ENCODE measurements at places on chromosomes 2 and 18.

- no peak for DNase-seq
Measured at GRCh38 chr2:10668402-10669012, 21.3 kb downstream of the NOL10 start.

- DNase-seq: no peak
Measured at GRCh38 chr2:62410015-62410453, 96.0 kb downstream of the TMEM17 start.

DNA sequence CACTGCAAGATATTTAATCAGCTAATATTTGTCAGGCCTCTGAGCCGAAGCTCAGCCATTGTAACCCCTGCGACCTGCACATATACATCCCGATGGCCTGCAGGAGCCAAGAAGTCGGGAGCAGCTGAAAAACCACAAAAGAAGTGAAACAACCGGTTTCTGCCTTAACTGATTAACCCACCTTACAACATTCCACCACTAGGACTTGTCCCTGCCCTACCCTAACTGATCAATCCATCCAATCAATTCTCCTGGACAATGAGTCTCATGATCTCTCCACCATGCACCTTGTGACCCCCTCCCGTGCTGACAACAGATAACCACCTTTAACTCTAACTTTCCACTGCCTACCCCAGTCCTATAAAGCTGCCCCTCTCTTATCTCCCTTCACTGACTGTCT lies 945.4 kb upstream of the GYPC start:
- DNase-seq: no peak

DNA sequence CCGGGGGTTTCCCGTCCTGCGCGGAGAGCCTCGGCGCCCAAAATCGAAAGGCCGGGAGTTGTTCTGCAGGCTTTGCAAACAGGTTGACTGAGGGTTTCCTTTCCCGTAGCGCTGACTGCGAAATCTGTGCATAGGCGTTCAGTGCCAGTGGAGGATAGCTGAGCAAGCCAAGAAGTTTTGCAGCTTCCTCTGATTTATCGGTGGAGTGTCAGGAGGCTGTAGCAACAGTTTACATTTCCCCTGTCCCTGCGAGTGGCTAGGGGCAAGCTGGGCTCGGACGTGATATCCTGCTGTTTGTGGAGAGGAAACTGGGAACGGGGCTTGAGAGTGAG lies 694 bp downstream of the THSD7B start:
- DNase-seq: no peak

GRCh38 chr2:240229603-240230235 lies 89.3 kb upstream of the OTOS start:
- no peak for DNase-seq

GRCh38 chr2:161036926-161037325 lies 123.3 kb upstream of the TANK start:
- no peak for DNase-seq

DNA sequence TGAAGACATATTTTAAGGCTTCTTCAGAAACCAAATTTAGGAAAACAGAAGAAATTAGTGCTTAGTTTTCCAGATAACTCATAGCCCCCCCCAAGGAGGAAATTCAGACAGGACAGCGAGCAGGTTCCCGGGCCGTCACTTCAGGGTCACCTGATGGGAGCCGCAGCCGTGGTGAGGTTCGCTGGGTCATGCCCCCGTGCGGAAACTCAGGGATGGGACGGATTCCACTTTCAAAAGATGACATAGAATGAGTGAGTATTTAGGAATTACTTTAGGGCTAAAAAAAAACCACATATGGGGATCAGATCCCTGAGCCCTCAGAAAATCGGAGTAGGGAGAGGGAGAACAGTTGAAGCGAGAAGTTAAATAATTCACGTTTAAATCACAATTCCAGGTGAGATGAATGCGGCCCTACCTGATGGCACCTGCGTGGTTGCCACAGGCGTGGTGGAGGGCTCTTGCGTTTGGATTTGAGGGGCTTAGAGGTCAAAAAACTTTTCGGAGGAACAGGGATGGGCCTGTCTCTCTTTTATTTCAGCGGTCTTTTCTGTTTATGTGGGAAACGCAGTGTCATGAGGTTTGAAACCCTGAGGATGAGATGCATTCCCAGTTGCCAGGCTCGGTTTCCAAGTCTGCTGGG lies 114.4 kb downstream of the NFATC1 start:
- DNase-seq: no peak

- no peak for DNase-seq
Measured at GRCh38 chr18:13558124-13558523, 168.2 kb downstream of the FAM210A start.

DNA sequence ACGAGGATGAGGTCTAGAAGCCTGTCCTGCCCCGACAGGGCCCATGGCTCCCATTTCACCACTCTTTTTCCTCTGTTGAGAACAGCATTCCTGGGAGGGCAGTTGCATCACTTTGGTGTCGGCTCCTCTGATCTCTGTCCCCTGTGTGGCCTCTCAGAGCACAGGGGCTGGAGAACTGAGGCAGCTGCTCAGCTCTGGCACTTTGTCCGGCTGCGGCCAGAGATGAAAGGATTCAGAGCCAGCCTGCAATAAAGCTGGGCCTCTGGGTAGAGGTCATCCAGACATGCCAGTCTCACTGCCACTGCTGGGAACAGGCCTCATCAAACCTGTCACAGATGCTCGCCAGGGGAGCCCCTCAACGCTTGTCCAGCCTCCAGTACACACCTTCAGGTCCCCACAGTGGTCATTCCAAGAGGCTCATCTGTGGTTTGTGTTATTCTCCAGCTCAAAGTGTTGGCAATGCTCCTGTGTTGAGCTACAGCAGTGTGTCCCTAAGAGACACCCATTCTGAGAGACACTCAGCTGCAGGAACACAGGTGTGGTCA lies 13.1 kb upstream of the ROCK2 start:
- DNase-seq: no peak

DNA sequence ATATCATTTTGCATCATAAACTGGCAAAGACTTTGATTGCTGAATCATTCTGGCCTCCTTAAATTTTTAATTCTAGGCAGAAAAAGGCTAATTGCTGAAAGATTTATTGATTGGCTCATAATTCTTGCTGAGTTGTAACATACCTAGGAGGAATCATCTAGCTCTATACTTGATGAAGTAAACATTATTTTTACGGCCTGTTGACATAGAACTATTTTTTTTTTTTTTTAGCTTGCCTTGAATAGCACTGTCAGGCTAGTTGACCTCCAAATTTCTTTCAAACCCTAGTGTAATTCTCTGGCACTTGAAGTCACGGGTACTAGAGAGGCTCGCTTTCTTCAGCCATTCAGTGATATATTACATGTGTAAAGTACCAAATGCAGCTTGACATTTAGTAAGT lies 2.8 kb downstream of the SERPINB12 start:
- DNase-seq: no peak

DNA sequence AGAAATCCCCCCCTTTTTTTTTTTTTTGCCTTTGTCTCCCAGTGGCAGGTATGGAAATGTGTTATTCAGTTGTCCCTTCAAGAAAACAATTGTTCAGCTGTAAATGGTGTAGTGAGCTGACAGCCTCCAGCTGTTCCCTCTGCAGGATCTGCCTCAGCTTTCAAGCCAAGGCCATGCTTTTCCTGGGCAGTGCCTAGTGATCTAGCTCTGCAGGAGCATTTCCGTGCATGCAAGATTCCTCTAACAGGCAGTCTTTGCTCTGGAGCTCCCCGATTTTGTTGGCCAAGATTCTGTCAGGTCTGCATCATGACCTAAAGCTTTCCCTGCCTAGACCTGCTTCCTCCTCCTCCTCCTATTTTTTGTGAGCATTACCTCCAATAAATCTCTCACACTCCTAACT lies 300.7 kb upstream of the UBE2E3 start:
- no peak for DNase-seq

DNA sequence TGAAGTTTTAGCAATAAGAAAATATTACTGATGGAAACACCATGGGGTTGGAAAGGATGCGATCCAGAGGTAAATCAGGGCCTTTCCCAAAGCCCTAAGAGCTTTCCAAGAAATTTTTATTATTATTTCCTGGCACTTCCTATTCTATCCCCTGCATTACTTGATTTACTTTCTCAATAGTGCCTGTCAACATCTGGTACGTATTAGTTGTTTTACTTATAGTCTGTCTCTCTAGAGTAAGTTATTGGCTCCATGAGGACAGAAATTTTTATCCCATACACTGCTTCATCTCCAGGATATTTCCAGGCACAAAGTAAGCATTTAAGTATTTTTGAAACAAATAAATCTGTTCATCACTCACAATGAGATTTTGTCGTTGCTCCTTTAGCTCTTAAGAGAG lies 18.1 kb downstream of the PPP4R1 start:
- DNase-seq: no peak
